ENCODE measurements at places on chromosomes 2 and 18.

DNA sequence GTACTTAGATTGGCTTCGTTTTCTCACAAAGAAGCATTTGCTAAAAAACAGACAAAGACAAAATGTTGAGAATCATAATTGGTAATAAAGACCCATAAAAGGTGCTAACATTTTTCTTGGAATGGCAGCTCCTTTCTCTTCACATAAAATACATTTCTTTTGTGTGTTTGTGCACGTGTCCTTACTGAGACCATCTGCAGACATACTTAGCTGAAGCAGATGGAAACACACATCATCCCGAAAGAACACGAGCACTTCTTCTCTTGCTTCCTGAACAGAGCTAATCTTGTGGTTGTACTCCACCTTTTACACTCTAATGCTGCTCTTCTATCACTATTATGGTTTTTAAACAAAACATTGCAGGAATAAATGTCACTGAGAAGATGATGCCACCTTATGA, 142.5 kb downstream of the SPHKAP start:
- DNase-seq: no peak

- no peak for DNase-seq
These were observed at the start of gene LDLRAD4 for GRCh38 chr18:13218368-13218991. Gene LDLRAD4 (plus strand): TSS chr18:13218760.

- DNase-seq: no peak
These were observed 20.5 kb upstream of the RNF149 start for GRCh38 chr2:101329026-101329425.

DNA sequence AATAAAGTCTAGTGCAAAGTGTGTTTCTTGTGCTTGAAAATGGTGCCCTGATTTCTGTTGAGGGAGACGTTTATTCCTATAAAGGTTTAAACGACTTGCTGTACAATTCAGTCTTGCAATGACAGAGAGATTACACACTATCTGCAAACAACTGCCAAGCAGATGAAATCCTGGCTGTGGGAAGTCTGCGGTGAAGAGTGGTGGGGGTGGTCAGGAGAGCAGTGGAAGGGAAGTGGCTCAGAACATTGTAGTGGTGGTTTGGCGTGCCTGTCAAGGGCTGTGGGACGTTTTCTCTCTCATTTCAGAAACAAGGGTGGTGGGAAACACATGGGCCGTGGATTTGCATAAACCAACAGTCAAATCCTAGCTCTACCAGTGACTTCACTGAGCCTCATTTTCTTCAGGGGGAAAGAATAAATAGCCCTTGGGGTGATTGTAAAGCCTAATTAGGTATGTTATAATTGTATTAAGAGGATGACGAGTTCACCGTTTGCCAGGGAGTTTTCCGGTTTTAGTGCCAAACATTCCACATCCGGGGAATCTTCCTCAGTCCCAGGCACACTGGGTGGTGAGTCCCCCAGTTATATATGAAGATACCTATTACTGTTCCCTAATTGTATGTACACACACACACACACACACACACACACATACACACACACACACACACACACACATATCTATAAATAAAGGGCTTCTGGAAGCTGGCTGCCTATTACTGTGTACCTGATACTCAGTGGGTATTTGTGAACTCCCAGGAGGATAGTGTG, 115.0 kb downstream of the SPTBN1 start:
- DNase-seq: peak; percentile 79

DNA sequence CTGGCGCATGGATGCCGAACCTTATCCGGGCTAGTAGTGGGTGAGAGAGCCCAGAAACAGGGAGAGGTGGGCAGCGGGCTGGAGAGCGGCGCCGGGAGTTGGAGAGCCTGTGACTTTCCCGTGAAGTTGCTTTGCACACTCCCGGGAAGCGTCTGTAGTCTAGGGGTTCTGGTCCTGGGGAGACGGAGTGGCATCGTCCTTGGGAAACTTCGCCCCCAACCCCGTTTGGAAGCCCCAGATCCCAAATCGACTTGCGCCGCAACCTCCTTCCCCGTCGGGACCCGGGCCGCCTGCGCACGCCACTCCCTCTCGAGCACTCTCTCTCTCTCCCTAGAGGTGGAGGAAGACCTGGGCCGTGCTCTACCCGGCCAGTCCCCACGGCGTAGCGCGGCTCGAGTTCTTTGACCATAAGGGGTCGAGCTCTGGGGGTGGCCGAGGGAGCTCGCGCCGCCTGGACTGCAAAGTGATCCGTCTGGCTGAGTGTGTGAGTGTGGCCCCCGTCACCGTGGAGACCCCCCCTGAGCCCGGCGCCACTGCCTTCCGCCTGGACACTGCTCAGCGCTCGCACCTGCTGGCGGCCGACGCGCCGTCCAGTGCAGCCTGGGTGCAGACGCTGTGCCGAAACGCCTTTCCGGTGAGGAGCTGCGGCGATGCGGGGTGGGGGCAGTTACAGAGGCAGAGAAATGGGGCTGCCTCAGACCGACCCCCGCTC, 456 bp downstream of the DOK1 start:
- DNase-seq: no peak

DNA sequence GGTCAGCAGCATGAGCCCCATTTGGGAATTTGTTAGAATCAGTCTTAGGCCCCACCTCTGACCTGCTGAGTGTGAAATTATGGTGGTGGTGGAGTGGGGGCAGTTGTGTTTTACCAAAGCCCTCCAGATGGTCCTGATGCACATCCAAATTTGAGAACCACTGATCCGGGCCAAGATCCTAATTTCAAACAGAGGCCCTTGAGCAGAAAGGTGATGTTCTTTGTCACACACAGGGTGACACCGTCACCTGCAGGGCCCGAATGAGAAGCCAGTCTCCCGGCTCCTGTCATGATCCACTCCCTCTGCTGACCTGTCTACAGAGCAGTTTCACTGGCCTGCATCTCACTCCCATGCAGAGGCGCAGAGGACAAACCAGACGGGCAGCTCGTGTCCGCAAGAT, 129.9 kb downstream of the TRIM43 start:
- no peak for DNase-seq

GRCh38 chr2:55779459-55780421, 86.1 kb upstream of the PNPT1 start:
- DNase-seq: no peak

DNA sequence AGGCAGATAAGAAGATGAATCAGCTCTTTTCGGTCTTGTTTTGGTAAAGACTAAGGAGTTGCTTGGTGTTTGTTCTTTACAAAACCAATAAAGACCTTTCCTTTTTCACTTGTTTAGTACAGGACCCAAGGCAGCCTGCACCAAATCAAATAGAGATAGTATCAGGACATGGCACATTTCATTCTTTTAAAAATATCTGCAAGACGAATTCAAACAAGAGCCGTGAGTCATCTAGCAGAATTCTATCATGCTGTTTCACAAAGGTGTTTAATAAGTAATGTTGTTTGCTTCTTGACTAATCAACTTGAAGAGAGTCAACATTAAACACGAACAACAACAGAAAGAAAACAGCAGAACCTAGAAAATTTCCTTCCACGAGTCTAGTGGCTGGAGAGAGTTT, 102.8 kb upstream of the TTN start:
- DNase-seq: no peak

DNA sequence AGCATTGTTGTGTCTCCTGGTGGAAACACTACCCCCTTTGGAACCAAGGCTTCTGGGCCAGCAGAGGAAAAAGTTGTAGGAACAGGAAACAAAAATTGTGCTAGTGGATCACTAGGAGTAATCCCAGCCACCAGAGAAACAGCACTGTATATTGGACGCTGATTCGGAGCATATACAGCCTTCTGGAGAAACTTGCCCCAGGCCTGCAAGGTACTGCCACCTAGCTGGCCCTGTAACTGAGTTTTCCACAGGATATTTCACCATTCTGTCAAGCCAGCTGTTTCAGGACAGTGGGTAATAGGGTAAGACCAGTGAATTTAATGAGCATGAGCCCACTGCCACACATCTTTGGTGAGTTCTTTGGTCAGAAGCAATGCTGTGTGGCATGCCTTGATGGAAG, 25.1 kb upstream of the EMILIN2 start:
- DNase-seq: no peak

DNA sequence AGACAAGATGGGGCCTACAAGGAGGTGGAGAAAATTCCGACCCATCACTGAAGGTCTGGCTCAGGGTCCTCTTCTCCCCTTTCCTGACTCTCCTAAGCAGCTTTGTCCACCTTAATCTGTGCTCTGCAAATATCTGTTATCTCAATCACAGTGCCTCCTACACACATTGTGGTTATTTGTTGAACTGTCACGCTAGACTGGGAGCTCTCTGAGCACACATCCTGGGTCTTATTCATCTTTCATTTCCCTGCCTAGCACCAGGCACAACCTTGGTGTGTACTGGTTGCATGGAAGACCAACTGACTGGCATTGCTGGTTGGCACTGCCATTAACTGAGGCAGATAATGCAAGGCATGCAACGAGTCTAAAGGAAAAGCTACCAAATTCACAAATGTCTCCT, 122.9 kb upstream of the ST6GAL2 start:
- DNase-seq: no peak

GRCh38 chr2:47074691-47075090, 80.4 kb downstream of the STPG4 start:
- no peak for DNase-seq

DNA sequence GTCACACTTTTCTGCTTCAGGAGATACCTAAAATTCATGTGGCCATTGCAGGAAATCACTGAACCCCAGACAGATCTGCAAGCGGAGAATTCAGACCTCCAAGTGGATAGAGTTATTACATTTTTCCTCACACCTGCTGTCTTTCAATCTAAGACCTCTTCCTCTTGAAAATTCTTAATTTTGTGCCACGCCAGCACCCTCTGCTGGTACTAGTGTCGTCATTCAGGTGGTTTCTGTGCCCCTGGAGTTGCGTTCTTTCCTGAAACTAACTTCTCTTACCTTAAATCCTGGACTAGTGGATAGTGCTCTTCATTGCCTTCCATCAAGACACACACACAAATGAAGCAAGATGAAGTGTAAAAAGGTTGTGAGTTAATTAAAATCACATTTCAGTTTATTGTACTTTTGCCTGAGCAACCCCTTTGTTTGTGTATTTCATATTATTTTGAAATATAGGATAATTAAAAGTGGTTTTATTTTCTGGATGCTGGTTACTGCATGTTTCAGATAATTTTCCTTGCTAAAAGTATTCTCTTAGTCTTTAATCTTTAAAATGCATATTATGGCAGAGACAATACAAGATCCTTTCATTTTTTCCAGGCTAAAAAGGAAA, 1.6 kb upstream of the DNER start:
- no peak for DNase-seq

- no peak for DNase-seq
These were observed 56.1 kb downstream of the RHBDD1 start for GRCh38 chr2:226891780-226892590.

- DNase-seq: no peak
These were observed 2.3 kb upstream of the EXOC6B start for GRCh38 chr2:72827966-72828646.

GRCh38 chr18:12531749-12532148, 124.0 kb downstream of the PRELID3A start:
- no peak for DNase-seq

DNA sequence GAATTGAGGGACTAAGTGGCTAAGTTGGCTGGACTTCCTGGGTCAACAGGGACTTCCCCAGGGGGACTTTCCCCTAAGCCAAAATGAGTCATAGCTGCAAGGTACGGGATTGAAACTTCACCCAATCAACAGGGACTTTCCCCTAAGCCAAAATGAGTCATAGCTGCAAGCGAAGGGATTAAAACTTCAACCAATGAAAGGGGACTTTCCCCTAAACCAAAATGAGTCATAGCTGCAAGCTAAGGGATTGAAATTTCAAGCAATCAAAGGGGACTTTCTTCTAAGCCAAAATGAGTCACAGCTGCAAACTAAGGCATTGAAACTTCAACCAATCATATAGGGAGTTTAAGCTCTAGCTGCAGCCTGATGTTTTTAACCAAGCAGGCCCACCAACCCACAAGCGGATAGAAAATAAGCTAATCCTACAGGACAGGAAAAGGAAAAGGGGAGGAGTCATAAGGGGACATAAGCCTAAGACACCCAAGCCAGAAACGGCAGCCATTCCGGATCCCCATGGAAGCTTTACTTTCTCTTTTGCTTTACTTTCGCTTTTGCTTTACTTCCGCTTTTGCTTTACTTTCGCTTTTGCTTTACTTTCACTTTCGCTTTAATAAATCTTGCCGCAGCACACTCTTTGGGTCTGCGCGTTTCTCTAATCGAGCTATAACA, 1375.4 kb upstream of the CELF4 start:
- DNase-seq: peak; percentile 20

DNA sequence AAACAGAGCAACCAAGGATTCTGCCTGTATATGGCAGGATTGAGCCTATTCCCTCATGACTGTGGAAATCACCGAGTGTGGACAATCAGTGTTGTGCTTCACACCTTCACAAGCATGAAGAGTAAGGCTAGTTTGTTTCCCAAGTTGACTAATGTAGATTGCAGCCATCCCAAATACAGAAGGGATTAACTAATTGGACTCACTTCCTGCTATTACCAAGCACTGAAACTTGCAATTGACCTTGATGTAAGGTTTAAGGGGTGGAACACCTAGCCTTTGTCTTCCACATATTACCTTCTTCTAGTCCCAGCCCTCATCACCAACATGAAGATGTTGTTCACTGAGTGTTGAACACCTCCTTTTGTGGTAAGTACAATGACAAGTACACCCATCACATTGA, 120.9 kb upstream of the RND3 start:
- DNase-seq: no peak

- no peak for DNase-seq
These were observed 130.3 kb downstream of the ADCYAP1 start for GRCh38 chr18:1034971-1035370.

GRCh38 chr2:197515315-197515738, 539 bp upstream of the MOB4 start:
- DNase-seq: no peak

DNA sequence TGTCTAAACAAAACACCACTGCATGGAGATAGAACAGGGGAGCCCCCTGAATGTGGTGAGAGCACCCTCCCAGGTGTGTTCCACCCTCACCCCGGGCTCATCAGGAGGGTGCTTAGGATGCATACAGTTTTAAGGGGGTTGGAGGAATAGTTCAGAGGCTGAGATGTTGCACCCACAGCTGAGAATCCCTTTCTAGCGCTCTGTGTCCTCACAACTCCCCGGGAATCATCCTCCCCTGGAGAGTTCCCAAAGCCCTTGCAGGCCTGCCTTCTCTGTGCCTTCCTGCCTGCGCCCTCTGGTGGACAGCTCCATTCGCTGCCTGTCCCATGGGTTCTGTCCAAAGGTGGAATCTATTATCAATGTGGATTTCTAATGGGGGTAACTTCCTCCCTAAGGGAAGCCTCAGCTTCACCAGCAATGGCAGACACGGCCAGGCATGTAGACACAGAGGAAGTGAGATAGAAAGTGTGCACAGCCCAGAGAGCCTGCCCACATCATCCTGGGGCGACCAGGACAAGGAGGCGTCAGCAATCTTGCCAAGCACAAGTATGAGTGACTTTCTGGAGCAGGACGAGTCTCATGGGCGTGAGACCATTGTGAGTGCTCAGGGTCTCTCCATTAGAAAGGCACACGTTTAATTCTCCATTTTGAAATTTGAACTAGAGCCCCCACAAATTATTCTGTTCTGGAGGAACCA, 1.2 kb upstream of the UGT1A5 start:
- DNase-seq: peak; percentile 28

GRCh38 chr2:179096090-179096489, 46.2 kb upstream of the CCDC141 start:
- DNase-seq: no peak
